ENCODE measurements at places on chromosomes 11 and 22.
A peak's percentile ranks its signal among the peaks of the same experiment; 100 is the strongest.

DNA sequence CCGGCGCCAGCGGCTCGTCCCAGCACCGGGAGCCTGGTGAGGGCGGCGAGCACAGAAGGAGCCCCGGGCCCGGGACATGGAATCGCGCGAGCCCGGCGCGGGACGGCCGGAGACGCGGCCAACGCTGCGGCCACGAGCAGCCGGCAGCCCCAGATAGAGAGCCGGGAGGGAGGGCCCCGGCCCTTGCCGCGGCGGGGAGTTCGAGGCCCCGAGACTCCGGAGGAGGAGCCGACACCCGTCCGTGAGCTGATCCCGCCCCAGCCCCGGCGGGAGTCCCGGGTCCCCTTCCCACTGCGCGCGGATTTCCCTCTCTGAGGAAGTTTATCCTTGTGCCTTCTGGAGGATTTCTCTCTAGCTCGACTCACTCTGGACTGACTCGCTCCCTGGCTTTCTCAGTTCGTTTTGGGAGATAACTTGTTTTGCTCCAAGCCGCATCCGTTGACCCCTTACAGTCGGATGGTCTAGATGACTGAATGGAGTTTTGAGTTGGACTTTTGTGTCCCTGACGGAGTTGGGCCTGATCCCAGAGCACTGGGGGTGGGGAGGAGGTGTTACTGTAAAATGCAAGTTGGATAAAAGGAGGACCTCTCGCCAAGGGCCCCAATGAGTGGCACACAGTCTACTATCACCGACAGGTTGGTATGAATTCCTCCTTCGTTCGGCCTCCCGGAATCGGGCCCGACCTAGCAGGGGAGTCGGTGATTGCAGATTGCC lies 585 bp downstream of the ARHGEF12 start:
- peaks cover 19% of the 10 kb centered on the region for H3K27me3 ChIP-seq
- DNase-seq = peak; percentile 58
- H3K36me3 ChIP-seq = peaks cover 13% of the 10 kb centered on the region
- peak overlapping the region; percentile 99 for H3K4me3 ChIP-seq
- peak overlapping the region; percentile 80 for H3K27ac ChIP-seq

DNA sequence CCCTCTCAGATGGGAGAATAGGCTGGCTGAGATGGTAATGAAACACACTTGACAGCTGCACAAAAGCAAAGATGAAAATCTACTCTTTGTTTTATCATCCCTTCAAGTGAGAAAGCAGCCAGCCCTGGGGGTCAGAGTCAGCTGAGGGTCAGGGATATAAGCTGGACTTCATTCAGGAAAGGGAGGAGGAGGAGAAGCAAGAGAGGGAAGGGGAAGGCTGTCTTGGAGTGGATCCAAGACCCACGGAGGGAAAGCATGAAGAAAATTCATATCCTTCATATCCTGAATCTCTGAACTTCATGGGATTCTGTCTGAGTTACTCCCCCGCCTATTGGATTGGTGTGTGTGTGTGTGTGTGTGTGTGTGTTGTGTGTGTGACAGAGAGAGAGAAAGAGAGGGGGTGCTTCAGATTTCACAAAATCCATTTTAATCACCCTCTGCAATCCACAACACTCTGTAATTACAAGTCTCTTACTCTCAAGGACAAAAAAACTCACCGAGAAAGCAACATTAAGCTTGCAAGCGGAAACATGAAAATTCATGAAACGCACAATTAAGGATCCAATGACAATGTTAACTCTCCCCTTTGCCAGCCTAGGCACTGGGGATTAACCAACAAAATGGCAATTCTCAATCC lies 327.7 kb downstream of the TENM4 start:
- H3K4me3 ChIP-seq = no peak overlapping the region
- DNase-seq = no peak
- H3K27me3 ChIP-seq = no peaks in the 10 kb centered on the region
- H3K27ac ChIP-seq = no peak overlapping the region

DNA sequence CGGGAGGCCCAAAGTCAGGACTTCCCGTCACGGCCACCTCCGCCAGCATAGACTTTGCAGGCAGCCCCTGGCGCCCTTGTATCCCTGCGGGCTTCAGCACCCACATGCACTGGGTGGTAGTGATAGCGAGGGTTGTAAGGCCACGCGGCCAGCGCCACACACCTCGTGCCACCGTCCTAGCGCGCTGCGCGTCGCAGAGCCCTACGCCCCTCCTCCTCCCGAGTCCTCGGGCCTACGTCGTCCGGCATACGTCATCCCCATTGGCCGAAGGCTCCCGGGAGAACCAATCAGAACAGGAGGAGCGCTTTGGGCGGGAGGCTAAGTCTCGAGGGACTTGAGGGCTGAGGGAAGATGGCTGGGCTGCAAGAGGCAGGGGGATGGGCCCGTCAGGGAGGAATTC lies 1.3 kb upstream of the BTBD18 start:
- no peak for DNase-seq
- H3K4me1 ChIP-seq = peaks cover 5% of the 10 kb centered on the region
- no peak overlapping the region for H3K27ac ChIP-seq
- H3K36me3 ChIP-seq = peaks cover 4% of the 10 kb centered on the region
- no peaks in the 10 kb centered on the region for H3K27me3 ChIP-seq

DNA sequence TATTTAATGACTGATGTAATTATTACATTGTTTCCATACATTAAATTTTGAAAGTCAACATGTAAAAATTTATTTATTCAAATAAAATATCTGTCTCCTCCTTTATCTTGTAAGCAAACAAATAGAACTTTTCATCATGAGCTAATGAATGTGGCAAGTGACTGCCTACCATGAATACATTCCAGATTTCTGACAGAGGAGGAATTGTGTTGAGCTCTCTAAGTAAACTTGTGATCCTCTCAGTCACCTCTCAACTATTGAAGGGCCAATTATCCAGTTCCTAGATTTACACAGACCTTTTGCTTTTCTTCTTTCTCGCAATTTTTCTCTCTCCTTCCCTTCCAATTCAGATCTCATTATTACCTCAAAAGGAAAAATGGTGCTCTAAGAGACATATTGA lies 21.5 kb downstream of the PRRG4 start:
- H3K27me3 ChIP-seq = peaks cover 15% of the 10 kb centered on the region
- DNase-seq = no peak
- H3K4me1 ChIP-seq = no peaks in the 10 kb centered on the region

All from activated CD8-positive, alpha-beta memory T cell treated with anti-CD3 and anti-CD28 coated beads, Interleukin-2, amount 10 ng/mL, durations not matched to agents 7 days and 5 days (primary cell).